ENCODE measurements at places on chromosomes 6 and 20. TPM values are rescaled to one million over a fixed set of nuclear protein-coding genes. Genes with fewer than 3 reads are reported as not detected.

Gene EBF4
- total RNA-seq = 0.98 TPM

Gene HDGFL1
- total RNA-seq = not detected

Gene MPC1
- total RNA-seq = 21.7 TPM

Gene COL10A1
- total RNA-seq = not detected

Gene BCAS4
- total RNA-seq = 24.2 TPM

Gene RAD21L1
- not detected for total RNA-seq

Gene PM20D2
- 7.9 TPM for total RNA-seq

Gene SALL4
- total RNA-seq = 0.65 TPM

Gene CFAP206
- 2.2 TPM for total RNA-seq

Gene TTK
- 1.4 TPM for total RNA-seq

Gene SLC2A10
- 18.4 TPM for total RNA-seq

Gene TUBB1
- total RNA-seq = not detected

Gene TNXB
- total RNA-seq = 0.51 TPM

Gene BMP6
- total RNA-seq = 0.13 TPM

Gene SEL1L2
- not detected for total RNA-seq

Gene BIRC7
- total RNA-seq = 3.8 TPM

Gene SOX4
- total RNA-seq = 31.0 TPM

Gene C6orf163
- total RNA-seq = 1.6 TPM

Gene RAMACL
- 0.49 TPM for total RNA-seq

Gene CTCFL
- under 0.01 TPM for total RNA-seq

Gene COL21A1
- not detected for total RNA-seq

Gene RAET1E
- total RNA-seq = not detected

Gene RIMS4
- not detected for total RNA-seq

Gene SLC22A2
- total RNA-seq = 0.38 TPM
